Right atrium auricular region (tissue), 2 donors: ENCODE measurements at places on chromosomes 12 and 14. TPM values are rescaled to one million over a fixed set of nuclear protein-coding genes. Genes with fewer than 3 reads are reported as not detected.

The ENDOU gene
- total RNA-seq = 0.55 TPM

The TMEM233 gene
- 0.28 TPM for total RNA-seq

DNA sequence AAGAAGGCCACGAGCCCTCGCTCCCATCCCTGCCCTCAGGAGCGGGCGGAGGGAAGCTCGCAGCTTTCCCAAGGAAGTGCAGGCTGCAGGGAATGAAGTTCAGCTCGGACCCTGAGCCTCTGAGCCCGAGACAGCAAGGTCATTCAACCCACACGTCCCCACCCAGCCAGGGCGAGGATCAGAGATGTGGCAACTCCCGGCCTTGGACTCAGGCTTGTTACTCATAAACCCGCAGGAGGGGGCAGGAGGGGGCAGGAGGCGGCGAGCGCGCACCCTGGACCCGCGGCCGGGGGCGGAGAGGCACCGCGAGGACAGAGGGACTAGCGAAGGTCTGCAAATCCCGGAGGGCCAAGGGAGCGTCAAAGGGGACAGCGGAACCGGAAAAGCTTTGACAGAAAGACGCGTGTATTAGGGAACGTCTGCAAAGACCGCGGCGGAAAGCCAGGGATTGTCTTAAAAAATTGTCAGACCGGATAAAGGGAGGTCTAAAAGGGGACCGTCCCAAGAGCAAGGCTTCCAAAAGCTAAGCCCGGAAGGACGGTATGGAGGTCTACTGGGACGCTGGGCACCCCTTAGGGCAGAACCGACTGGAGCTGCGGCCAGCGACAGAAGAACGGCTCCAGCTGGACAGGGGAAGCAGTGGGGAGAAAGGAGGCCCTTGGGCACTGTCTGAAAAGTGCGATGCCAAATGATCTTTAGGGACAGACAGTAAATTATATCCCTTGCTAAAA lies 611 bp upstream of the DCAF11 start:
- peak; percentile 96 for DNase-seq

DNA sequence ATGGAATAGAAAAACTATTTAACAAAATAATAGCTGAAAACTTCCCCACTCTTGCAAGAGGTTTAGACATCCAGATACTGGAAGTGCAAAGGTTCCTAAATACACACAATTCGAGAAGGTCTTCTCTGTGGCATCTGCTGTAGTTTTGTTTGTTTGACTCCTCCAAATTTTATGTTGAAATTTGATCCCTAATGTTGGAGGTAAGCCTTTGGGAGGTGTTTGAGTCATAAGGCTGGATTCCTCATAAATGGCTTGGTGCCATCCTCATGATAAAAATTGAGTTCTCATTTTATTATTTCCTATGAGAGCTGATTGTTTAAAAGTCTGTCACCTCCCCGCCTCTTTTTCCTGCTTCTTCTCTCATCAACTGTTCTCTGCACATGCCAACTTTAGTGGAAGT lies 182.7 kb downstream of the MYRFL start:
- no peak for DNase-seq

DNA sequence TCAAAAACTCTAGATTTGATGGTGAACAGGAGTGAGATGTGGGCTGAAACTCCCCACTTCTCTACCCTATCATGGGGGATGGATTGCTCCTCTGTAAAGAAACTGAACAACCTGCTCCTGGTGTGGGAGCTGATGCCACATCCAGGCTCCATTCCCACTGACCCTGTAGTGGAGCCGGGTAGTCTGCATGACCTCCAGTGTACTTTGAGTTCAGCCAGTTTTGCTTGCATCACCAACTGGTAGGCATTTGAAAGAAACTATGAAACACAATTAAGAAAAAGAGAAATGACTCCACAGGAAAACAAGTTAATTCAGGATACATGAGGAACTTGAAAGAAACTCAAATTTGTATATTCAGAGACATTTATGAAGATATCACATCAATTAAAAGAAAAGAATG lies 27.3 kb upstream of the EMP1 start:
- no peak for DNase-seq

DNA sequence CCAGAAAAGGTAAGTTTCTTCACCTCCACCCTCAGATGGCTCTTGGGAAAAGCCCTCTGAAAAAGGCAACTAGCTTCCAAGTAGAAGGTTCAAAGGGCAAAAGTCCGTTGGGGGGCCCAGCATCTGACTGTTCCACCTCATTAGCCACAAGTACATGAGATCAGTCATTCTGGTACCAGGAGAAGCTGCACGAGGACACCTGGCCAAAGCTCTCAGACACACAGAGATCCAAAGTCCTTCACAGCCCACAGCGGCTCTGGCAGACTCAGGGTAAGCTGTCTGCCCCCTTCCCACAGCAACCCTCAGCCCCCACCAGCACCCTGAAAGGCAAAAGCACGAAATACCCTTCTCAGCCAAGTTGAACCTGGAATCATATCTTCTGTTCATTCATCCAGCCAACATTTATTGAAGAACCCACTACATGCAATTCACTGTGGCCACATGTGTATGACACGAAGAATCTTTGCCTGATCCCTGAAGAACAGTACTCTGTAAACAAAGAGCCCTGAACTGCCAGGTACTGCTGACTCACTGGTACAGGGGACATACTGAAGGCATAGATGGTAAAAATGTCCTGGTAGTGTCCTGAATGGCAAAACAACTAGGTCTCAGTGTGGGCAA lies 19.0 kb downstream of the SLC7A7 start:
- DNase-seq = no peak

GRCh38 chr12:57461276-57461916 lies 1.8 kb downstream of the GLI1 start:
- peak; percentile 71 for DNase-seq
